HFF-Myc (cell line): ENCODE measurements at places on chromosomes 2 and 18.
A peak's percentile ranks its signal among the peaks of the same experiment; 100 is the strongest.

- no peak for DNase-seq
Observed at GRCh38 chr2:128228894-128229293, 89.8 kb downstream of the HS6ST1 start.

GRCh38 chr2:66525606-66526005, 90.7 kb downstream of the MEIS1 start:
- no peak for DNase-seq

DNA sequence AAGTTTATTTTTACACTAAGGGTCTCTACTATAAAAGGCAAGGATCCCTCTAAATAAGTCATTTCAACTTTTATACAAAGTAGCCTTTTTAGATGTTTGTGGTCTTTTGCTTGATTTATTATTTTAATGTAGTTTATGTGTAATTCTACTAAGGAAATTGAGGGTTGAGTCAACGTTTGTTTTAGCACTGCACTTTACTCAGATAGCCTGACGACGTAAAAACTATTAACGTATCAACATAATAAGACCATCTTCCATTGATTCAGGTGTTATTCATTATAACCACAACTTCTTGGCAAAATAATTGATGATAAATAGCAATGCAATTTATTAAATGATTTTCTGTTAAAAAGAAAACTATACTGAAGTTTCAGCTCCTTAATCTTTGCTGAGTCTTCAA, 1103.6 kb upstream of the ACVR2A start:
- no peak for DNase-seq

DNA sequence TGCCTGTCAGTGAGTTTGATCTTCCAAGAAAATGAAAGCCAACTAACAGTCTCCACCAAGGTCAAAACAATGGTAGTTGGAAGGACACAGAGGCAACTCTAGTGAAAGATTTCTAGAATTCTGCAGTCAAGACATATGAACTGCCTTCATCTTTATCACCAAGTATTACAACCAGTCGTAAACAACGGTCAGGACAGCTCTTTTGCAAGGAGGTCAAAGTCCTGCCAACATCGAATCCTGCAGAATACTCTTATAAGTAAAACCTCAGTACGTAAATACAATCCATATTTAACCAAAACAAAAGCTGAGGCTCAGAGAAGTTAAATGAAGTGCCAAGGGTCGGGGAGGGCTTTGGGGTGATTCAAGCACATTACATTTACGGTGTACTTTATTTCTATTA, 3.1 kb downstream of the FEZ2 start:
- DNase-seq: no peak

- DNase-seq: no peak
Observed at GRCh38 chr2:24877646-24878045, 42.4 kb downstream of the ADCY3 start.

DNA sequence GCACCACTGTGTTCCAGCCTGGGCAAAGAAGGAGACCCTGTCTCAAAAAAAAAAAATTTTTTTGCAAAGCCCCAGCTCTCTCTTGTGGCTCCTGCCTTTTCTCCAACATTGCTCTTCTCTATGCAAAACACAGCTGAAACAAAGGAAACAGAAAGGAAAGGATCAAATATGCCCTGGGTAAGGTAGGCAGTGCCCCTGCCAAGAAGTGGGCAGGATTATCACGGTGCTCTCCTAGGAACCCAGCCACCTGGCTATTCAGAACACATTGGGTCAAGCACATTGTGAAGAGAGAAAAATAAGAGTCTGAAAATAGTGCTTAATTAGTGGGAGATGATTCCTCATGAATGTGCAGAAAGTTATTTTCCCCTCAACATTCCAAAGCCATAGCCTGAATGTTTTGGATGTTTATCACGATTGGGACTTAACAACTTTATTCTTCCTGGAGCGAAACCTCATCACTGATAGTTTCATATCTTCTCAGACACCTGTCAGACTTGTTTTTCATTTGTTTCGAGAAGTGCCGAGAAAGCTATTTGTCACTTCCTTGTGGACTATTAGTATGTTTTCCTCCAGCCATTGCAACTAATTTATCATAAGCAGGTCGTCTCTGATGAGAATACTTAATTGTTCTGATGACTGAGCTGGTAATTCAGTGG, 42.7 kb upstream of the RPL31 start:
- DNase-seq: no peak

DNA sequence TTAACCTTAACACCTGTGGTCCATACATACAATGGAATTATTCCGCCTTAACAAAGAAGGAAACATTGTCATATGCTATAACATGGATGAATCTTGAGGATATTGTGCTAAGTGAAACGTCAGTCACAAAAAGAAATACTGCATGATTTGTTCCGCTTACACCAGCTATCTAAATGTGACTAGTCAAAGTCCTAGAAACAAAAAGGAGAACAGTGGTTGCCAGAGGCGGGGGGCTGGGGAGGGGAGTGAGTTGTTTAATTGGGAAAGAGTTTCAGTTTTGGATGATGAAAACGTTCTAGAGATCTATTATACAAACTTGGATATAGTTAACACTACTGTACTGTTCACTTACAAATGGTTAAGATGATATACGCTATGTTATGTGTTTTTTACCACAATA, 72.0 kb downstream of the SPRED2 start:
- DNase-seq: no peak

DNA sequence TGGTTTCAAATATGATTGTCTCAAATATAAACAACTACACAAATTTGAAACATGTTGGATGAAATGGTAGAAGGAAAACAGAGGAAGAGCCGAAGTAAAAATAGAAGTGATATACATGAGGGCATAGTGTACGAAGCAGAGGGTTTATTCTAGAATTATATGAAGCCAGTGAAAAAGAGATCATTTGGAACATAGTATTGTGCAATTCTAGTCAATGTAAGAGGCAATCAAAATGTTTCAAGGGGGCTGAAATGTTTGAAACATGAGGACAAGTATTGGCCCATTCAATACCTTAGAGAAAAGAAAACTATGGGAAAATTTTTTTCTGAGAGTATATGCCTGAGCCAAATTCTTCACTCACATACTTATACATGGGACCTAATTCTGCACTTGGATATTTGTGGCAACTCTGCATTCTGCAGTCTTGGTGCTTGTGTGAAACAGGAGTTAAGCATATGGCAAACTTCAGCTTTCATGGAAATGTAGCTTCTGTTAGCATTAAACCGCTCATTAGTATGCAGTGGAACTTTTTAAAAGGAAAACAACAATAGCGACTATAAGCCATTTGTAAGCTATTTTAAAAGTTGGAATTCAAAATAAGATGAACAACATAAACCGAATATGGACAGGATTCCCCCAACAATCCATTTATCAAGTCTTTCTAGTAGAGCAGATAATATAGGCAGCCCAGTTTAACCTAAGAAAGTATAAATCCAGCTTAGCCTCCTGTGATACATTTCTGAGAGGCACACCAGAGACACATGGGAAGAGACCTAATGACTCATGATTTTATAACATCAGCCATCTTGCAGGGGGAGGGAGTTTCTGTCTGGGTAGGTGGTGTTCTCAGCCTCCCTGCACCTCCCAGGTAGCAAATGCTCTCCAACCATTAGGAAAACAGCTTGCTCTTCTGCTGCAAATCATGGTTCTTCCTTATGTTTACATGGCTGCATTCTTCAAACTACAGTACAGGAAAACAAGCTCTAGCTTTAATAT, 197.8 kb downstream of the PAX3 start:
- DNase-seq: no peak

GRCh38 chr18:295756-296490, 28.1 kb upstream of the THOC1 start:
- no peak for DNase-seq

DNA sequence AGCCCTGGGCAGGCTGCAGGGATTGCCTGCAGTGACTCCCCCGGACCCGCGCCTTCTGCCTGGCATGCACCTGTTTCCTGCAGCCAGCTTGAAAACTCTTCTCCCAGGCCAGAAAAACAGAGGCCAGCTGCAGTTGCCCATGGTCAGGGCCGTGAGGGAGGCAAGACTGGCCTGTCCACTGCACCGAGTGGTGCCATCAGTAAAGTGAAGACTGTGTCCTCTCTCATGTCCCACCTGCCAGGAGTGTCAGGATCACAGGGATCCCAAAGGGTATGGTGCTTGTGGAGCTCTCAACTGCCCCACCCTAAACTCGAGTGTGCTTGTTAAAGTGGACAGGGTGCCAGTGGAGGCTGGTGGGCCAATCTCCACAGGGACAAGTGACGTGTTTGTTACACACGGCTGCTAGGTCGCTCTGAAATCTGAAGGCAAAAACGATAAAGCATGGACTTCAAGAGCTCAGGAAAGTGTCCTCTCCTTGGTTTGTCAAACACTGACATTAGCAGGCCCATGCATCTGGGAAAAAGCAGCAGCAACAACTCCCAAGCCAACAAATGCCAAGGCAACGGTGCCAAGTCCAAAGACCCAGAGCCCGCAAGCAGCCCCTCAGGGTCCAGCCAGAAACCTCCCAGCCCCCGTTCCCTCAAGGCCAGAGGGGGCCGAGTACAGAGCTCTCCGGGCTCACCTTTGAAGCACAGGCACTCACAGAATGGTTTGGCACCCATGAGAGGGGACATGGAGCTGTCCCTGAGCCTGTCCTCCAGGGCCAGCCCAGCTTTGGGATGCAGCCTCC, 213.2 kb downstream of the HDAC4 start:
- no peak for DNase-seq

DNA sequence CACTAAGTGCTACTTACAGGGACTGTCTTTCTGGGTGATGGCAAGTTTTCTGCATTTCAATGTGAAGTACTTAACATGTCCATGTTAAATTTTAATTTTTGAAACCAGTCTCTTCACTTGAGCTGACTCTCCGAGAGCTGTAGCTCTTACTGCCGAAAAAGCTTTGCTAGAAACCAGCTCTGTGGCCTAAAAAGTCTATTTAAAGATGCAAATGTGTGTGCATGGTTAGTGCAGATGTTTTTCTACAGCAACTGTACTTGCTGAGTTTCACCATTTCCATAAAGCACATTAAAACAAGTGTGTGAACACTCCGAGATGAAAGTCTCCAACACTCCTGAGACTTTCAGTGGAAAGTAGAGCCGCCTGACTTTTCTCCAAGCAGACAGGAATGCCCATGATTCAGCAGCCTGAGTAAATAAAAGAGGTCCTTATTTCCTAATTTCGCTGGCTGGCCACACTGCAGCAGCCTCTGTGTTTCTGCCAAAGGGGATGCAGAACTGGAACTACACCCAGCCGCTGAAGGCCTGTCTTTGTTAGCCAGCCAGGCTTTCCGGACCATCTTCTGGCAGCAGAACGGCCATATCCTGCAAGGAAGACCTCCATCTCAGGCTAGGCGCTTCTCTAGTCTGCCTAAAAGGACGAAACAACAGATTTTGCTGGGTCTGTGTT, 121.2 kb downstream of the ZNF521 start:
- DNase-seq: peak; percentile 33

- peak; percentile 80 for DNase-seq
Observed at GRCh38 chr2:168156661-168157060, 90.7 kb downstream of the STK39 start.

GRCh38 chr18:47558110-47558750, 306.8 kb upstream of the SKOR2 start:
- DNase-seq: no peak
